ENCODE measurements at places on chromosomes 7 and 10.

DNA sequence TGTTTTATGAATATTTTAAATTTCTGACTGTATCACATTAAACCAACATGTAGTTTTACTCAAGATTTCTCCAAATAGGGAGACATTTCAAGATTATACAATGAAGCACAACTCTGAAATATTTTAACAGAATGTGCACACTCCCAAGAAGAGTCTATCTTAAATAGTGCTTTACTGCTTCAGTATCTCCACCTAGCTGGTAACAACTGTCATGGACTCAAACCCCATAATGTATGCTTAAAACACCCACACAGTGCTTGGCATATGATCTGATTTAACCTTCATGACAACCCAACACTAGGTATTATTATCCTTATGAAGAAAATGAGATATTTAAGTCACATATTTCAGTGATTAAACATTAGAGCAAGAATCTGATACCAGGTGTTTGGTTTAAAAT, 45.9 kb downstream of the ASZ1 start:
- no peak for DNase-seq

DNA sequence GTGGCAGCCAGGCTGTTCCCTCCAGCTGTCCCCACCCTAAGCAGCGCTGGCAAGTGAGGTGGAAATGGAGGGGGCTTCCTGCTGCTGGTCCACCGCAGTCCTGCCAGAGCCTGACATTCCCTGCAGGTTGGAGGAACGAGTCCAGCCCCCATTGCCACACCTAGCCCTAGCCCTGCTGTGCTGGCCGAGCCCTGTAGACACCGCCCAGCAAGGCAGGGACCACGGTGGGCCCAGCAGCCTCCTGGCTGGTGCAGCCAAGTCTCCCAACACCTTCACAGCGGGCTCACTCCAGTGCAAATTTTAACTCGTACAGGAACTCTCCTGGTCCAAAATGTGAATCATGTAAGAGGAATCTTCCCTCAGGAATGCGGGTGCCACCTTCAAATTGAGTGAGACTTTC, 116.3 kb downstream of the PAXIP1 start:
- no peak for DNase-seq

DNA sequence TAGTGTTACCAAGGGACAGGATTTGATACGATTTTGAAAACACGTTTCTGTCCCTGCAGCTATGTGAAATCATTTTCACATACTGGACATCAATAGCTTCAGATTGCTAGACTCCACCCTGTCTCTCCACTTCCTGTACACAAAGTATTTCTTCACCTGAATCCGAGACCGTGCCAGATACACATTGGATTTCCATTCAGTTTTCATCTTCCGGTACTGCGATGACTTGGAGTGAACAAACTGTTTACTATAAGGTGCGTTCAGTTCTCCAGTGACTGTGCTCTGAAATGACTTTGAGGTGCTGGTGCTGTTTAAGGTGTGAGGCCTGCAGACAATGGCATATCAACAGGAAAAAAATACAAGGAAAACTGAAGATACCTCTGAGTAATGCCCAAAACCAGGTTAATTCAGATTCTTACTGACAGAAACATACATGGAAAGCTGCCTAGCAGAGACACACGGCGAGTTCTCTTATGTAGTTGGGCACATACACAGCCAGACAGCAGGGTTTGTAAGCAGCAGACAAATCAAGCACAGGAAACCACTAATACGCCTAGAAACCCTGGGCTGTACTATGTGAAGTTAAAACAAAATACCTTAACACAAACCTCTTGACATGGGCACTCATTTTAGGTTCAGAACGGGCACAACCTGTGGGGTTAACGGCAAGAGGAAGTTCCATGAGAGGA, 119.2 kb downstream of the GALNT11 start:
- no peak for DNase-seq

- DNase-seq, result no peak
Measured at GRCh38 chr7:28075674-28076358, 104.8 kb downstream of the JAZF1 start.

- DNase-seq, result no peak
Measured at GRCh38 chr7:130430841-130431666, 9.8 kb downstream of the CEP41 start.

DNA sequence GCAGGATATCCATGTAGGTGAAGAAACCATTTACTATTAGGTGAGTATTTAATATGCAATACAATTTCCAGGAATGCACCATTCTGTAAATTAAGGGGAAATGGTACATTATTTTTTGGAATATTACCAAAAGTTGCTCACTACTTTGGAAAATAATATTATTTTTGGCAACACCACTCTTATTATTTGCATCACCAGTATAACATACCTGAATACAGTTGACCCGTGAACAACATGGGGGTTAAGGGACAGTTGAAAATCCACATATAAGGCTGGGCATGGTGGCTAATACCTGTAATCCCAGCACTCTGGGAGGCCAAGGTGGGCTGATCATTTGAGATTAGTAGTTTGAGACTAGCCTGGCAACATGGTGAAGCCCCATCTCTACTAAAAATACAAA, 21.2 kb upstream of the FHIP2A start:
- DNase-seq, result no peak

DNA sequence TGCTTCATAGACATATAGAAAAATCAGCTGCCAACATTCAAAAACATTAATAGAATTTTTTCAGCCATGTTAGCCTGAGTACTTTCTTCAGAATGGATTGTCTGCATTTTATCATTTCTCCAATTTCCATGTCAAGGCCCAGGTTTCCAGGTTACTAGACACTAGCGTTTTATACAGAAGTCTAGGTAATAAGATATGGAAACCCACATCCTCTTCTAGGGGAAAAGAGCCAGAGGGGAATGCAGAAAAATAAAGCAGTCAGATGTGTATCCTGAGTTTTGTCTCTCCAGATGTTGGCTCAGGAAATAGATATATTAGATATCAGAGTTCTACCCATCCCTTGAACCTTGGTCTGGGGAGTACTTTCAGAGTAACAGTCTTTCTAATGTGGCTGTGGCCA, 20.4 kb downstream of the GIMAP4 start:
- no peak for DNase-seq

DNA sequence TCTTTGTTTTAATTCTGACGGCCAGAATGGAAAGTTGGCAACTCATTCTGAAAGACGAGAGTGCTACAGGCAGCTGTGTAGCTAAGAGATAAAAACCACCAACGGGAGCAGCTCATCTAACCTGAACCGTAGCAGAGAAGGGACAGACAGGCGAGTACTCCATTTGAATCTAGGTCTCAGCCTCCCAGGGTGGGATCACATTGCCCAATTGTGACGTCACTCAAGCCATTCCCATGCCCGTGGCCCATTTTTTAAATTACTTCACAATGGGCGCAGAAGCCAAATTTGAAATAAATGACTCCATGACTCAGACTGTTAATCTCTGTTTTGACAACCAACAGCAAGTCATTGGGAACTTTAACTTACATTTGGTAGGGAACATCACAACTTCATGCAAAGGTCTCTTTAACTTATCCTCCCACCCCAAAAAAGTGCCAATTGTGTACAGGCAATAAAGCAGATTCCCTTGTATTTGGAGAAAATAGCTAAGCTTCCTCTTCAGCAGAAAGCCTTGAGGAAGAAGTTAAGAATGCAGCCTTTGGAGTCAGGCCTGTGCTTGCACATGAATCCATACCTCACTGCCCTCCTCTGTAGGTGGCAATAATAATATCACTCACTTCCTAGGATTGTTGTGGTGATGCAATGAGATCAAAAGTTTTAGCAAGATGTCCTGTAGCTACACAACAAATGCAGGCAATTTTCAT, 93.2 kb upstream of the KIF5B start:
- DNase-seq, result no peak

DNA sequence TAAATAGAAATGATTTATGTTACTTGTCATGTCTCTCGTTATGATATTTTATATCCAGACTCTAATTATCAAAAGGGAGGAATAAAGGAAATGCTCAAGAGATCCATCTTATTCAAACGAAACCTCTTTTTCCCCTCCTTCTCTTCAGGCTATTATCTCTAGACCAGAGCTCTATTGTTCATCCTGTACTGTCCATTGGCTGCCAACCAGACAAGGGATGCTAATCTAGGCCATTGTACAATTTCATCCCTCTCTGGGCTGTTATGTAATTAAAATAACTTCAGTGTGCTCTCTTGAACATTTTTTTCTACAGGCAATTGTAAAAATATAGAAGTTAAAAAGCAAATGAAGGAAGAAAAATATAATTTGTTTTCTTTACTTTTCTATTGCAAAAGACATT, 220.4 kb downstream of the HDAC9 start:
- DNase-seq, result no peak

GRCh38 chr10:24360282-24361127, 151.6 kb downstream of the KIAA1217 start:
- peak; percentile 28 for DNase-seq

DNA sequence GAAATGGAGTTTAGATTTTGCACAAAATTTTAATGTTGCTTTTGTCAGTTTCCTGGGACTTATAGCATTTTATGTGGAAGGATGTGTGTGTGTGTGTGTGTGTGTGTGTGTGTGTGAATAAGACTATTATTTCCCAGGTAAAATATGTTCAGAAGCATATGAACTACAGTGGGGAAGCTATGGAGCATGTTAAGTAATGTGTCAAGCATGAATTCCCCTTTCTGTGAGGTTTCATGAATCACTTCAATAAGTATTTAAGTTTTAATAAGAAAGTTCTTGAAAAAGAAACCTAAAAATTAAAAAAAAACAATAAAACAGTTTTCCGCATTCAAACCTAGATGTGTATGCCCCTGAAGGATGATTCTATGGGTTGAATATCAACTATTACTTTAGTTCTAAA, 693 bp downstream of the CREB5 start:
- no peak for DNase-seq

GRCh38 chr7:90396420-90396819, 6.8 kb upstream of the CLDN12 start:
- DNase-seq, result no peak

DNA sequence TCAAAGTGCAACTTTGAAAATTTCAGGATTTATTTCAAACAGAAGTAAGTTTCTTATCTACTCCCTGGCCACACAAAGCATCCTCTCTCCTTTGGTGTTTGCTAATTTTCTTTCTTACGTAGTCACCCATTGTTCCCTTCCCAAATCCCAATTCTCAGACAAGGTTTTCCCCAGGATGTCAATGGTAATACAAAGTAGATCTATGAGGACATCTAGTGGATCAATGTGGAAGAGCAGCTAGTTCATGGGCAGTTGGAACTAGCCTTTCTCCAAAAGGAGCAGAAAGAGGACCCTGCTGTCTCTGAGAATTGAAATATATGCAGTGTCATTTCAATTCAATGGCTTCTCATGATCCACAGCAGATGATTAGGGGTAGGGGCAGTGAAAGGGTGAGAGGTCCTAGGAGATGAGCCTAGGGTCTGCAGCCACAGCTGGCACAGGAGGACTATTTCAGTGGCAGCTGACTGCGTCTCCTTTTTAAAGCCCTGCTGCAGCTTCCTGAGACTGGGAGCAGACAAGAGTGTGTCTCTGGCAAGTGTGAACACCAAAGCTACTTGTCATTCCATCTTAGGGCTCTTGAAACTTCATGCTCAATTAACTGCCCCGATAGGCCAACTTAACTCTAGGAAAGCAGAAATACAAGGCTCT, 632.6 kb downstream of the KCNMA1 start:
- DNase-seq, result no peak

DNA sequence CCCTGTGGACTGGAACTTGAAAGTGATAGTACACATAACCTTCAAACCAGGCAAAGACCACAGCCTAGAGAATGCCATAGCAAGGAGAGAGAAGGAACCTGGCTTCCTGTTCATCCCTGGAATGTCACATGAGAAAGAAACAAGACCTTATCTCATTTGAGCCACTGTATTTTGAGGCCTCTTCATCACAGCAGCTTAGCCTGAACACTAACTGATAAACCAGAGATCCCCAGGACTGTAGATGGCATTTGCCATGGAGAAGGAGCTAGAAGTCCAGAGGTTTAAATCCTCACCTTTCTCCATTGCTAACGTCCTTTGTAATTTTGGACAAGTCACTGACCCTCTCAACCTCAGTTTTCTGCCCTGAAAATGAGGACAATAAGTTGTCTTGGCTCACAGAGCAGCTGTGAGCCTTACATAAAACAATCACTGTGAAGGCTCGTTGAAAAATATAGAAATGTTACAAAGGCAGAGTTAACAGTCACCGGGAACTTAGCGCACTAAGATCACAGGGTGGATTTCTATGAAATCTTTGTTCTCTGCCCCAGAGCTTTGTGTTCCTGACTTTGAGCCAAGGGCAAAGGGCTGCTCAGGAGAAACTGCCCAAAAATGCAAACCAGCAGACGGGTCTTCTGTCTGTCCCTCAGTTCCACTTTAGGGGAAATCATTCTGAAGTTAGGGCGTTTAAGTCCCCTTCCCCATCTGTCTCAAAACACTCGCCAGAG, 197.0 kb downstream of the USP6NL start:
- no peak for DNase-seq

GRCh38 chr10:44993922-44994751, 6.6 kb upstream of the ZNF22 start:
- DNase-seq, result no peak

- no peak for DNase-seq
Measured at GRCh38 chr10:110524859-110525232, 27.1 kb downstream of the DUSP5 start.

GRCh38 chr7:118072893-118073674, 110.9 kb upstream of the LSM8 start:
- no peak for DNase-seq

DNA sequence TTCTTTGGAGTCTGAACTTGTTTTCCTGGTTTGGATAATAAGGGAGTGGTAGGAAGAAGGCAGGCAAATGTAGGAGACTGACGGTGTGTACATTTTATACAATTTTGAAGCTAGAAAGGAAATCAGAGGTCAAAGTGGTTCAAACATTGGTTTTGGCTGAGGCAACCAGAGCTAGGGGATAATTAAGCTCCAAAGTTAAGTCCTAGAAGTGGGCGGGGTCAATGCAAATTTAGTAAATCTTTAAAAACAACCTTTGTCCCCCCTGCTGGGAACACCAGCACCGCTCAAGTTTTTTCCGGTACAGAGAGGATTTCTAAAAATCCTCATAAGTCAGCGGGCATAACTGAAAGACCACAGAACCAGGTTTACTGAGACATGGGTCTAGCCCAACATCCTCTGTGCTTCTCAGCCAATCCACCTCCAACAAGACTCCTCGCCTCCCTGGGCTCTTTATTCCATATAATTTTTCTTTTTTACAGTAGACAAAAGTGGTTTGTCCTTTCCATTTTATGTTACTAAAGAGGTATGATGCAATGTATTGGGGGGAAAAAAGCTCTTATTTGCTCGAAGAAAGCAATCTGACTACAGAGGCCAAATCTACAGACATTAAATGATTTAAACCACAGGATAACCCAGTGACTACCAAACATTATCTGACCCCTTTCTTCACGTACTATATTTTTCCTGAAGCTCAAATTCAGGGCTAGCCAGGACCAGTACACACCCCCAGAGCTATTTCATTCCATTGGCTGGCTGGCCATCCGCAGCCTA, 1.6 kb downstream of the GLUD1 start:
- no peak for DNase-seq

GRCh38 chr7:105136221-105136620, 122.2 kb downstream of the KMT2E start:
- no peak for DNase-seq

DNA sequence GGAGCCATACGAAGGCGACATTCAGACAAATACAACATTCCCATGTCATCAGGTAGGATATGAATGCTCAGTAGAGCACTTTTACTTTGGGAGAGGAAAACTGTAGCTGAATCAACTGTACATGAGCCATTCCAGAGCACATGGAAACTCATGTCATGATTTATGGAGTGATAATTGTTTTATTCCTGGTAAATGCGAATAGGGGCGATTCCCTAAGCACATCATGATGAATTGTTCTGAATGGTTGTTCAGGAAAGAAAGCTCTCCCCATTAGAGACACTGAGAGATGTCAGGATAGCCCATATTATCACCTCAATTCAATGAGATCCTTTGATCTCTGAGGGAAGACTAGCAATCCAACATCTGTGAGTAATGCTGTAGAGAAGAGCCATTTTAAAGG, 243.6 kb downstream of the FOXP2 start:
- DNase-seq, result no peak

Data from activated CD4-positive, alpha-beta T cell treated with anti-CD3 and anti-CD28 coated beads for 24 hours (primary cell).